Body of pancreas (tissue), 4 donors: ENCODE measurements at places on chromosomes 5 and 9.

DNA sequence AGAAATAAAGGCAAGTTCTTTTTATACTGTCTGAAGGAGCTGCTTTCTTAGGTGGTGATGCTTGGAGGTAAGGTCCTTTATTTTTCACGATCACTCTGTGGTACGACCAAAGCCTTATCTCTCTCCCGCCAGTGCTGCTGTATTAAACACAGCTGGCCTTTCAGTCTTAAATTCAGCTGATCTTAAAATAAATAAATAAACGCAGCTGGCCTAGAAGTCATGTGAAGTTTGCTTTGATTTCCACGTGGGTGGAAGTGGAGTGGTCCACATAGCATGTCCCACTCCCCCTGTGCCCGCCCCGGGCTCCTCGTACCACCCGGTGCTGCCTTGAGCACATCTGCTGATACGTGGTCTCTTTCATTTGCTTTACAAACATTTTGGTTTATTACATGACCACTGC is 260.4 kb downstream of the FANCC start:
- H3K4me3 ChIP-seq, result no peak overlapping the region
- H3K4me1 ChIP-seq, result peaks cover 98% of the 10 kb centered on the region
- no peak for DNase-seq
- peak overlapping the region; percentile 70 for H3K27ac ChIP-seq
- H3K36me3 ChIP-seq, result no peaks in the 10 kb centered on the region

GRCh38 chr5:174192901-174193300 is 147.4 kb downstream of the NSG2 start:
- H3K36me3 ChIP-seq, result no peaks in the 10 kb centered on the region
- no peak for DNase-seq
- H3K4me3 ChIP-seq, result no peak overlapping the region

- no peak overlapping the region for H3K4me3 ChIP-seq
- no peak overlapping the region for H3K27ac ChIP-seq
- no peaks in the 10 kb centered on the region for H3K4me1 ChIP-seq
- no peak for DNase-seq
- H3K36me3 ChIP-seq, result no peaks in the 10 kb centered on the region
- H3K27me3 ChIP-seq, result no peaks in the 10 kb centered on the region
These were observed 411.4 kb downstream of the MAT2B start for GRCh38 chr5:163916861-163917260.

- H3K36me3 ChIP-seq, result no peaks in the 10 kb centered on the region
- no peak for DNase-seq
- no peaks in the 10 kb centered on the region for H3K27me3 ChIP-seq
These were observed 1359.1 kb upstream of the CDH9 start for GRCh38 chr5:28397502-28397941.

DNA sequence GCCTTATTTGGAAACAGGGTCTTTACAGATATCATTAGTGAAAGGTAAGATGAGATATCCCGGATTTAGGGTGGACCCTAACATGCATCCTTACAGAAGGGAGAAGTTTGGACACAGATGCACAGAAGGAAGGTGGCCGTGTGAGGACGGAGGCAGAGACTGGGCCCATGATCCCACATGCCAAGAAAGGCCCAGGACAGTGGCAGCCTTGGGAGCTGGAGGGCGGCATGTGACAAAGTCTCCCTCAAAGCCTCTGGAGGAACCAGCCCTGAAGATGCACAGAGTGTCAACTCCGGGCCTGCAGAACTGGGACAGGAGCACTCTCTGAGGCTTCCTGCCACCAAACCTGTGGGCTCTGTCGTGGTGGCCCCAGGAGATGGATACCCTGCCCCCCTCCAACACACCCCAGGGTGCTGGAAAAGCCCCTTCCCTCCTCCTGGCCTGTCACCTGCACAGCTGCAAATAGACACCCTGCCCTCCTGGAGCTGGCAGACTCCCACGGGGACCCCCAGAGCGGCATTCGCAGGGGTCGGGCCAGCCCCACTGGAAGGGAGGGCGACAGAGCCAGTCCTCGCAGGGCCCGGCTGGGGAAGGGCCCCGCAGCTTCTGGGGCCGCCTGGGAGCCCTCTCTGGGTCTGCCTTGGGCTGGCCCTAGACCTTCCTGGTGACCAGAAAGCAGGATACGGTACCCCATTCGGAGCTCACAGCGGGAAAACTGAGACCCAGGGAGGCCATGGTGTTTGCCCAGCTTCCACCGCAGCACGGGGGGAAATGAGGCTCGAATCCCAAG is 7.9 kb downstream of the NACC2 start:
- no peak for DNase-seq
- no peak overlapping the region for H3K4me3 ChIP-seq
- peaks cover 64% of the 10 kb centered on the region for H3K4me1 ChIP-seq
- H3K36me3 ChIP-seq, result no peaks in the 10 kb centered on the region
- no peak overlapping the region for H3K27ac ChIP-seq

DNA sequence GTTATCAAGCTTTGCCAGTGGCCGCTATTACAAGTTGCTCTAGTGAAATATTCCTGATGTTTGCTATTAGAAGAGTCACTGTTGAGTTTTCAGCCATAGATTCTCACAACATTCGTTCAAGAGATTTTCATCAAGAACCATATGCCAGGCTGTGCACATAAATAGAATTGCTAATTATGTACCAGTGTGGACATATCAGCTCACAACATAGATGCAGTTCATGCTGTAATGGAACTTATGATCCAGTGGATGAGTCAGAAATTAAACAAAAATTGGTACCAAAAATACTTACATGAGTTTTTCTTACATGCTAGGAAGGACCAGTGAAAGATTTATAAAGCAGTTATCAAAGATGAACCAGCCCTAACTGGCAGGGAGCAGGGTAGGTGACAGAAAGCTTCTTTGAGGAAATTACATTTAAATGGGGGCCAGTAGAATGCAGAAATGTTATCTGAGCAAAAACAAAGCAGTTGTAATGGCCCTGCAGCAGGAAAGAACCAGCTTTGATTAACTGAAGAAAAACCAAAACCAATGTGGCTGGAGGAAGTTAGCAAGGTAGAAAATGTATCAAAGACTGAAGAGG is 404.2 kb downstream of the DNAH5 start:
- H3K4me3 ChIP-seq, result no peak overlapping the region
- no peaks in the 10 kb centered on the region for H3K27me3 ChIP-seq
- DNase-seq, result no peak
- no peaks in the 10 kb centered on the region for H3K4me1 ChIP-seq
- no peaks in the 10 kb centered on the region for H3K36me3 ChIP-seq
- H3K27ac ChIP-seq, result no peak overlapping the region

- no peaks in the 10 kb centered on the region for H3K36me3 ChIP-seq
- H3K4me1 ChIP-seq, result peaks cover 17% of the 10 kb centered on the region
- DNase-seq, result no peak
- H3K4me3 ChIP-seq, result no peak overlapping the region
- peaks cover 19% of the 10 kb centered on the region for H3K27me3 ChIP-seq
These were observed 3.3 kb downstream of the ANKRD34B start for GRCh38 chr5:80566711-80567259.

DNA sequence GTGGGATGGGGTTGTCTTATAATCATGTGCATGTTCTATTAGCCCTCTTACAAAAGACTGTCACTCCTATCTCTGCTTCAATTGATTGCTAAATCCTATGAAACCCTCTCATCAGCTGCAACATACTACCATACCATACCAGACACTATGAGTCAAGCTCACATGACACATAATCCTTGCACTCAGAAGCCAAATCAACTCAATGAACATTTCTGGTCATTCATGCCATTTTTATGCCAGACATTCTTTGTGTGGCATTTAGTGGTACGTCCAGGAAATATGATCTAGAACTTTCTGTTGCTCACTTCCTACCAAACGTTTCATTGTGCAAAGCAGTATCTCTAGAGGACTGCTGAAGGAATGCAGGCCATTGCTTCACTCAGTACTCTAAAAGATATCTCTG is 159.2 kb upstream of the GNA14 start:
- DNase-seq, result no peak
- no peak overlapping the region for H3K4me3 ChIP-seq
- peaks cover 7% of the 10 kb centered on the region for H3K4me1 ChIP-seq
- no peaks in the 10 kb centered on the region for H3K27me3 ChIP-seq

DNA sequence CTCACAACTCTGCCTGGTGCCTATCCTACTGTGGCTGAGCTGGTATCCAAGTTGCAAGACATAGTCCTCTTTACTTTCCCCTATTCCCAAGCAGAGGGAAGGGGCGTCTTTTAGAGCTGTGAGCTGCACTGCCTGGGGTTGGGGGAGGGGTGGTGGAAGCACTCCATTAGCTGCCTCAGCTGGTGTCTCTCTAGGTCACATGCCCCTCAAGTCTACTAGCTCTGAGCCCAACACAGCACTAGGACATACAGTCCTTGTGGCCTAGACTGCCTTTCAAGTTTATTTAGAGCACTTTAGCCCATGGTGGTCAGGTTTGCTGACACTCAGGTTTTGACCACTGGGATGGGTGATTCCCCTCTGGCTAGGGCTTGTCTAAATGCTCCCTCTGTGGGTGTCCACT is 54.7 kb downstream of the SREK1 start:
- no peaks in the 10 kb centered on the region for H3K4me1 ChIP-seq
- no peak overlapping the region for H3K27ac ChIP-seq
- no peaks in the 10 kb centered on the region for H3K36me3 ChIP-seq
- DNase-seq, result no peak
- H3K4me3 ChIP-seq, result no peak overlapping the region
- H3K27me3 ChIP-seq, result no peaks in the 10 kb centered on the region

DNA sequence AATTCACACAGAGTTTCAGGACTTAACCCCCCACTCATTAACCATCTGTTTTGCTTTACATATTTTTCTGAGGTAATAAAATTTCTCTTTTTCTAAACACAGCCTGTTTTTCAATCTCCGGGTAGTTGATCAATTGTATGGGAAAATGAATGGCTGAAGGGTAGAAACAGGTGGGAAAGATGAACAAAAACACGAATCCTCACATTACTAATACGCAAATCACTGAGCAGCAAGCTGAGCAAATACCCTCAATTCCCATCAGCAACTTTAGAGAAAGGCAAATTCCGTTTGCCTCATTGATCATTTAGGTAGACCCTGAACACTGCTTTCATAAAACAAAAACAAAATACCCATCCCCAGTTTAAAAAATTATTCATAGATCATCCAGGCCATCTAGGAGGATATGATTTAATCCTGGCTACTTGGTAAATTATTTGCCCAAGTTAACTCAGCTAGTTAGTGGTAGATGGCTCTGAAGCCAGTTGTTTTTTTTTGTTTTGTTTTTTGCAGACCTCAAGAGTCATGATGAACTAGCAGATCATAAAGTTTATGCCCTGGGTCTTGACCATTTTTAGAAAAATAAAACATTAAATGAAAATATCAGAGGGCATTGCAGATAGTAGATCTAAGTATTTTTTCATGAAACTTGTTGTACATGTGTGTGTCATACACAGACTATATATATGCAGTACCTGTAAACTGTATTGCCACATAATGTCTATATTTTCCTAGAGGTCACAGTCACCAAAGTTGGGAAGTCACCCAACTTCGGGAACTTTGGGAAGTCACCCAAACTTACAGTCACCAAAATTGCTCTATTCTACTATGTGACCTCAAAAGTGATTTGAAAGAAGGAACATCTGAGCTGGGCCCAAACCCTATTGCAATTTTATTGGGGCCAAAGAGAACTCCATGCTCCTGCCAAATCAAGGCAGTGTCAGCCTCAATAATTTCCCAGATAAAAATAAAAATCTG is 1.6 kb upstream of the CD274 start:
- peak overlapping the region; percentile 92 for H3K27ac ChIP-seq
- H3K36me3 ChIP-seq, result no peaks in the 10 kb centered on the region
- DNase-seq, result no peak
- no peaks in the 10 kb centered on the region for H3K27me3 ChIP-seq
- H3K4me1 ChIP-seq, result peaks cover 6% of the 10 kb centered on the region

DNA sequence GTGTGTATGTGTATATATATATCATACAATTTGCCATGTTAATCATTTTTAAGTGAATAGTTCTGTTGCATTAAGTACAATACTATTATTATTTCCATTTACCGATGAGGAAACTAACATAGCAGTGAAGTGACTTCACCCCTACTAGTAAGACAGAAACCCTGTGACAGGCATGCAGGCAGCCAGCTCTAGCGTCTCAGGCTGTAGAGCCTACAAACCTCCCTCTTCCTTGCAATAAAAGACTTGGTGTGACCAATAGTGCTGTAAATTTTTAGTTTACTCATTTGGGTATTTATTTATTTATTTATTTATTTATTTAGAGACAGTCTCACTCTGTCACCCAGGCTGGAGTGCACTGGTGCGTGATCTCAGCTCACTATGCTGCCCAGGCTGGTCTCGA is 24.7 kb downstream of the FNBP1 start:
- H3K4me3 ChIP-seq, result no peak overlapping the region
- no peak for DNase-seq
- H3K36me3 ChIP-seq, result no peaks in the 10 kb centered on the region
- H3K4me1 ChIP-seq, result no peaks in the 10 kb centered on the region
- no peaks in the 10 kb centered on the region for H3K27me3 ChIP-seq
